ENCODE measurements at places on chromosomes 4 and X.

- DNase-seq: no peak
These were observed 109.3 kb upstream of the TECRL start for GRCh38 chr4:64518600-64518999.

DNA sequence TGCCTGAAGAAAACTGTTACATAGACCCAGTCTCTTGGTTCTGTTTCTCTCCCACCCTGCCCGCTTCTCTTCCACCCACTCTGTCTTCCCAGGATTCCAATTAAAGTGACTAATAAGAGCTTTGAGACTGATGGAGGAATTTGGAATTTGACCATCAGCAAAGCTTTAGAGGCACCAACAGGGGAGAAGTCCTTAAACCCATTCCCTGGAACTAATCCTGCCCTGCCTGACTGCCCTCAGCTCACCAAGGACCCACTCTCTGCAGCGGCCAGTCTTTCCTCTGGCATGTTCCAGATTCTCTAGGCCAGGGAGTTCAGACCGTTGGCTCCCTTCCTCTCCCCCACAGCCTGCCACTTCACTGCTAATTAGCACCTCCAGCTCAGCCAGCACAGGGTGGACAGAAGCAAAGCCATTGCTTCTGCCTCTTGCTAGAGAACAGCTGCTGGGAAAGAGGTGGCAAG, 23.9 kb downstream of the SCD5 start:
- no peak for DNase-seq

GRCh38 chrX:11296051-11296450, 2.8 kb downstream of the AMELX start:
- no peak for DNase-seq

- no peak for DNase-seq
These were observed 4.4 kb upstream of the PRDM8 start for GRCh38 chr4:80192937-80193336.

DNA sequence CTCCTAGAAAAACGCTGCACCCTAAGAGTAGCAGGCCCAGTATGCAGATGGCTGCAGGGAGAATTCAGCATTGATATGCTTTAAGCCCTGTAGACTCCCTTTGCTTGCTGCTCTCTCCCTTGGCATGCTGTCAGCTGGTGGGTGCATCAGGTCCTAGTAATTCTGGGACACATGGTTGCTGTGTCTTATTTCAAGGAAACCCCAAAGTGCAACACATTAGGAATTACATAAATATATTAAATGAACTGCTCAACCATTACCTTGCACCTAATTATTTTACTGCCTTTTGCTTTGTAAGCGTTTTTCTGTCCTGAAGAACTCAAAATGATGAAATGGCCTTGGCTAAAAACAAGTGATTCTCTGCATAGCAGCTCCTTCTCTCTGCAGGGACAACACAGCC, 516.3 kb downstream of the ZIC3 start:
- no peak for DNase-seq

- no peak for DNase-seq
These were observed 216.0 kb upstream of the TEX13C start for GRCh38 chrX:125103693-125104092.

- no peak for DNase-seq
These were observed 174.0 kb downstream of the NPFFR2 start for GRCh38 chr4:72205831-72206230.

- DNase-seq: no peak
These were observed 136.2 kb downstream of the CPXCR1 start for GRCh38 chrX:88883200-88883599.

DNA sequence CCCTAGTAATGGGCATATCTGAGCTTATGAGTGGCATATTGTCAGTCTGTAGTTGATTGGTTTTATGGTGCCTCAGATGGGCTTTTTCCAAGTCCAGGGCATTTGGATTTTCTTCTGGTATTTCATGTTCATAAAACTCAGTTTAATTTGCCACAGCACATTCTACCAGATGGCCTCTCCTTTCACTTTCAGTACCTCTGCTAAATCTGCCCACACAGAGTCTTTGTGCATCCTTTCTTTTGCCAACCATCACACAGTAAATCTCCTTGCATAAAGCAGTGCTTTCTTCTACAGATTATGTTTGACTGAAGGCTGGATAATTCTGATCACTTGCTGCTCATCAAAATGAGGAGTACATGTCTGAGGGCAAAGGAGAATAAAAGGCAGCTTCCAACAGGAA, 98.2 kb downstream of the HS6ST2 start:
- no peak for DNase-seq

DNA sequence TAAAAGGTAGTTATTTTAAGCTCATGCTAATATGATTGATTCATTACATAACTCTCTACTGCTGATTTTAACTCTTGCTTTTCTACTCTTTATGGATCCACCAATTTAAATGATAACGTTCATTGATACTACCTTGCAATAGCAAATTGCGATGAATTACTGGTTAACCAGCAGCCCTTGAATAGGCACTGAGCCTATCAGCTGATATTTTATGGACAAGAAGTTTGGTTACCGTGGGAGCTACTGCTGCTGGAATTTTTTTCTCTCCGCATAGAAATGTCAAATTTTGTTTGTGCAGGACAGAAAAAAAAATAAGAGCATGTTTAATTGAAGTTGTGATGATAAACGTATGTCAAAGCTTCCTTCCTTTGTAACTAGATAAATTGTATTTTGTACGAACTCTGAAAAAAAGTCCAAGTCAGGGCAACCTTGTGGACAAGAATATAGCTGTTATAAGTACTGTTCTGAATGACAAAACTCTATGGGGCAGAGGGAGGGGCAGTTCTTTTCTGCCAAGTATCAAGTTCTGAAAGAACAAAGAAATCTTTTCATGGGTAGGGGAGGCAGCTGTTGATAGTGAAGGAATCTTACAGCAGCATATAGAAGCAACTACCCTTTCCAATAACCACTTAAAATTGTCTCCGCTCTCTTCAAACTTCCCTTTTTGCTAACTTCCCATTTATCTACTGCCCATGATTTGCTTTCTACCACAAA, 434.9 kb upstream of the PABPC4L start:
- no peak for DNase-seq

DNA sequence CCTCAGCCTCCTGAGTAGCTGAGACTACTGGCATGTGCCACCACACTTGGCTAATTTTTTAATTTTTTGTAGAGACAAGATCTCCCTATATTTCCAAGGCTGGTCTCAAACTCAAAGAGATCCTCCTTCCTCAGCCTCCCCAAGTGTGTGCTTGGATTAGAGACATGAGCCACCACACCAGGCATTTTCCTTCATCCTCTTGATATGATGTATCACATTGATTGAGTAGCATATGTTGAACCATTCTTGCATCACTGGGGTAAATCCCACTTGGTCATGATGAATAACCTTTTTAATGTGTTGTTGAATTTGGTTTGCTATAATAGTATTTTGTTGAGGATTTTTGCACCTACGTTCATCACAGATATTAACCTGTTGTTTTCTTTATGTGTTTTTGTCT, 24.2 kb upstream of the PPM1K start:
- no peak for DNase-seq

DNA sequence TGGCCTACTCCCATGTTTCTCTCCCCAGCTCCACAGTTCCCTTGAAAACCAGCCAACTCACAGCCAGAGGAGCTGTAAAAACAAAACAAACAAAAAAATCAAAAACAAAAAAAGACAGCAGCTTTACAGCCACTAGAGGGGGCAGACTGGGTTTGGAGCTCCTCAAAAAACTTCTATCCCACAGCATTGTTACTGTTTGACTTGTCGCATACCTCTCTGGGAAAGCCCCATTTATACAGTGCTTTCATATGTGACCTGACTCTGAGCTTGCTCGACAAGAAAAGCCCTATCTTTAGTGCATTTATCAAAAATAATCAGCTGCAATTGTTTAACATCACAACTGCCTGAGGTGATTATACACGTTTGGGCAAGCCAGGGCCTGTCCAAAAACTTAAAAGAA, 21.6 kb downstream of the TSPAN6 start:
- no peak for DNase-seq

DNA sequence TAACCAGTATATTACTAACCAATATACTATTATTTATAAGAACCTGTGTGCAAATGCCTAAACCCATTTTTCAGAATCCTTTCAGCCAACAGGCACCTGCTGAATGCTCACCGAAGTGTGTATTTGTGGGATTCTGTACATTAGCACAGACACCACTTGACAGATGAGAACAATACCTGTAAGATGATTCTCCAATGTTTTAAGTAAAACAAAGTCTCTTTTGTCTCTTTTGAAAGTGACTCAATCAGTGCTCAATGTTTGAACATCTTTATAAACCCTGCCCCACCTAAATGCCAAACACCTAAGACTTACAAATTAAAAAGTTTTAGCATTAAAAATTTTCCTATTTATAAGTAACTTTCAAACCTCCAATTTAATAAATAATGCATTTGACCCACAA, 763 bp downstream of the ASB9 start:
- no peak for DNase-seq

DNA sequence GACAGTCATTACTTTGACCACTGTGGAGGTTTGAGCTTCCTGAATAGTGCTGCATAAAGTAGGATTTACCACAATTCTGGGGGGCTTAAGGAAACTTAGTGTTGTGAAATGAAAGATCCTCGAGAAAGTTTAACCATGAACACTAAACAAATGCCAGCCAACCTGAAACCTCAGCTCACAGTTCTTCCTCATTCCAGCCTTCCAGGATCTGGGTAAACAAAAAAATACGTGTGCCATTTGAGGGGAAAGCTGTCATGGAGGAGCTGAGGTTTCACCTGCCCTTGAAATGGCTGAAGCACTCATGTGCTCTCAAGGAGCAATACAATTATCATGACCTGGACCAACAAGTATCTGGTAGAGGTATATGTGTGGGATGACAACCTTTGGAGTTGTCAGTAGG, 142.7 kb downstream of the NPNT start:
- DNase-seq: no peak

GRCh38 chr4:135122457-135122856, 920.9 kb upstream of the PABPC4L start:
- no peak for DNase-seq

DNA sequence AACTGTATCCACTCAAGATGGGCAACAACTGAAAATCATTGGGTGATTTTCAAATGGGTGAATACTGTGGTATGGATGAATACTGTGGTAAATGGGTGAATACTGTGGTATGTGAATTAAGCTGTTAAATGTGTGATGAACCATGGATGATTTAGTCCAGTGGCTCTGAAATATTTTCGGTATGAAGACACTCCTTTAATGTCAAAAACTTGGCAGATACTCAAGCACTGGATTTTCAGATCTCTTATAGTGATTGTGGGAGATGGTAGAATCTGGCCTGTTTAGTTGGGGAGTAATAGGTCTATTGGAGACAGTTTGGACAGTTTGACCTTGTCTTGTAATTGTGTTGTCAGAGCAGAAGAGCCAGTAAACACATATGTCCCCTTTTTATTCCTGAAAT, 45.7 kb downstream of the SSX7 start:
- DNase-seq: no peak

DNA sequence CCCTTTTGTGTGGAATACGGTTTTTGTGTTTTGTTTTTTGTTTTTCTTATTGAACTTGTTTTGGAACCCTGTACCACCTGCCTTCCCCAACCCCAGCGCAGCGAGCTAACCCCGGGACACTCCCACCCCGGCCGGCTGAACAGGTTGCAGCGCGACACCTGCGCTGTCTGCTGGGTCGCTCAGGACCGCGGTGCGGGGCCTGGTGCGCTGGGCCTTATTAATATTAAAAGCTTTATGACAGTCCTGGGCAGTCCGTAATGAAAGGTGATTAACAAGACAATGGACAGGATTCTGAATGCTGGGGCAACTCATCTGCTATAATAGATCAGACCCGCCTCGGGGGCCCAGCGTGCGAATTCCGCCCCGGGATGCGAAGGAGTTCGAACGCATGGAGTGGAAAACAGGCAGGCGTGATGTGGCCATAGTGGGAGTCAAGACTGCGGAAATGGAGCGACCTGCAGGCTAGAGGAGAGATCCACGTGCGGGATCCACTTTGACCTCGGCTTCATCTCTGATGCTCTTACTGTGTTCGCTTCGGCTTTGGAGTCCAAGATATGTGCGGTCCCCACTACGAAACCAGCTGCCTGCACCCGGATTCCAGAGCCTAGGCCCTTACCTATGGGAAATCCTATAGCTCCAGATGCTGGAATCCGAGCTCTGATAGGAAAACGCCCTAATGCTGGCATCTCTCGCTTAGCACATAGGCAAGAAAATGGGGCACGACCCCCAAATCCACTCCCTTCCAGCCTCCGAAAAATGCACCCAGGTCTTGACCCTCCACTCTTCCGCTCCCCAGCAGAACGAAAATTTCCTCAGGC, 69.0 kb upstream of the TMEM33 start:
- no peak for DNase-seq

DNA sequence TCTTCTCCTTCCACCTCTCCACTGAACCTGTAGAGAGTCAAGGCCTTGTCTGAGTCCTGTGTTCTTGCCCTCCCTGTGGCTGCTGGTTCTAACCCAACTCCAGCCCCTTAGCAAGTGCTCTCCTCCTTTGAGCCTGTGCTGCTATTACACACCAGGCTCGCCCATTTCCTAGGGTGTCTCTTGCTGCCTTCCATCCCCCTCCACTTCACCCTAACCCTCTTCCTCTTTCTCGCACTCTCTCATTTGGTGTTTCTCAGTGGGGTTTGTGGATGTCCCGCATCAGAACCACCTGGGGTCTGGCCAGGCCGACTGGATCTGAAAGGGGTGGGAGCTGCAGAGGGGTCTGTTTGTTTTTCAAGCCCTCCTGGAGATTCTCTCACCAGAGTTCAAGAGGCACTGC, 156.7 kb downstream of the SPRY1 start:
- DNase-seq: no peak

DNA sequence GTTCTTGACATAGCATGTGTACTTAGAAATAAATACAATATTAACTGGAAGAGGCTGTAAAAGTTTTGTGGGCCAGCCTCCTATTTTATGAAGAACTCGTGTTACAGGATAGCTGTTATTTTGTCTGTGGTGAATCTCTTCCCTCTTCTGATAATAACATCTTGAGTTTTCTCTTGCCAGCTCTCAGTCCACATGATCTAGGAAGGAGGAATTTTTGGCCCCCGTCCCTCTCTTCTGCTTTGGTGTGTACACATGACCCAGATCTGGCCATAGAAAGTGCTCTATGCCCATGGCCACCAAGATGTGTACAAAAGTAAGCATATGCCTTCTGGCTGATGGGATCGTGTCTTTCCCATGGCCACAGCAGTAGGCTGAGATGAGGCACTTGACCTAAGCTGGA, 108.0 kb upstream of the LEF1 start:
- DNase-seq: no peak

DNA sequence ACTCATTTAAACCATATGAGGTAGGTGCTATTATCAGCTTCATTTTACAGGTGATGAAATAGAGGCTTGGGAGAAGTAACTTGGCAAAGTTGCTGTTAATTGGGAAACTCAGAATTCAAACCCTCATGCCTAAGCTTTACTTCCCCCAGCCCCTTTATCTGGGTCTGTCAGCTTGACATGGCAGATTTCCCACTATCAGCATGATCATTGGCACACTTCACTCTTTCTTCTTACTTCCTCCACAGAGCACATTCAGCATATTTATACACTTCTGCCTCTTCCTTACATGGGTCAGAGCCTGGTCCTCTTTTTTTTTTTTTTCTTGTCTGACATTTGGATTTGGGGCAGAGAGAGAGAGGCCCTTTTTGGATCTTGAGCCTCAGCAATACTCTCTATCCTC, 56.5 kb upstream of the ARX start:
- no peak for DNase-seq
